NCI-H187 treated with DMSO at 0.1 percent for 48 hours (cell line): ENCODE measurements at places on chromosomes 3 and 15.

- DNase-seq = no peak
Observed at GRCh38 chr3:156478891-156479290, 76.0 kb downstream of the SSR3 start.

- no peak for DNase-seq
Observed at GRCh38 chr15:78438619-78439285, 736 bp downstream of the IREB2 start.

DNA sequence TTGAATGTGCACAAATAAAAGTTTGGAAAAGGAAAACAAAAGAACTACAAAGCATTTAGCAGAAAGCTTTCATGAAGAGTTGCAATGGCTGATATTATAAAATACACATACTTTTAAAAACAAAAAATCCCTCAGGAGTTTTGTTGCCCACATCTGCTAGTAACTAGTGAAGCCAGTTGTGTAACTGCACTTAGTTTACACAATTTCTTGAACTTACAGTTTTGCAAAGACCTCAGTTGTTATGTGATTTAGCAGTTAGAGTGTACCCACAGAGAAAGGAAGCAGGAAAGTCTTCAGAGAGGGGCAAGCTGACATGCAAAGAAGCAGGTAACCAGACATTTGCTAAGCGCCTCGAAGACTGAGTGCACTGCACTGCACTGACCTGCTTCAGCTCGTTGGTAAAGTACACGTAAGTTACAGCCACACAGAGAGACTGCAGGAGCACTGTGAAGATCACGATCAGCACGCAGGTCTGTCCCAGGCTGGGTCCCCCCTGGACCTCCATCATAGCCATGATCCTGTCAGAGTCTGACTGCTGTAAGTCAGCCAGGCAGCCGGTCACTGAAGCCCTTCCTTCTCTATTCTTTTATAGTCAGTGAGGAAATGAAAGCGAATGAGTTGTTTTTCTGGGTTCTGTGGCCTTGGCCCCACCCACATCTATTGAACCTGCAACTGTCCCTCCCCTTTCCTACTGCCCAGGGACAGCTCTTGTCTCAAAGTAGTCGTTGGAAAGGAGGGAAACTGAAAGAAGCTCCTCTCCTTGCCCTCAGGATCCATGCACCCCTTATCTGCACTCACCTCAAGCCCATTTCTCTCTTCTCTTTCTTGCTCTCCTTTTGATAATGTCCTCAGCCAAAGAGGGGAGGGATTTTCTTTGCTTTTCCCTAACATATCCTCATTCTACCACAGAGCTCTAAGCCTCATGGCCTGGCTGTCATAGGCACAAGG lies at the start of gene TNFSF10:
TSS of gene TNFSF10 (minus strand) at position 560 of the 948 bp plus-strand sequence. CDS start at position 514, 46 bp downstream.
- DNase-seq = no peak

- DNase-seq = no peak
Observed at GRCh38 chr15:34109797-34110663, 8.1 kb downstream of the PGBD4 start.

- no peak for DNase-seq
Observed at GRCh38 chr15:51088585-51088984, 6.1 kb downstream of the TNFAIP8L3 start.

DNA sequence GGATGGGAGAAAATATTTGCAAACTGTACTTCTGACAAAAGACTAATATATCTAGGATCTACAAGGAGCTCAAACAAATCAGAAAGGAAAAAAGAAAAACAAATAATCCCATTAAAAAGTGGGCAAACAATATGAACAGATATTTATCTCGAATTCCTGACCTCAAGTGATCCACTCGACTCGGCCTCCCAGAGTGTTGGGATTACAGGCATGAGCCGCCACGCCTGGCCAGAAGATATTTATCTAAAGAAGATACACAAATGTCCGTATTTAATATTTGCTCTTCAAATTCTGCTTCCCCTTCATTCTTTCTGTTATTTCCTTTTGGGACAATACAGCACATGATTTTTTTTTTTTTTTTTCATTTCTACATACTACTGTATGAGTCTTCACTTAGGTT lies 151.7 kb upstream of the GRM7 start:
- DNase-seq = no peak

GRCh38 chr3:128482666-128483656 lies 10.0 kb downstream of the GATA2 start:
- no peak for DNase-seq

GRCh38 chr3:125602752-125603649 lies 7.7 kb upstream of the OSBPL11 start:
- DNase-seq = no peak

DNA sequence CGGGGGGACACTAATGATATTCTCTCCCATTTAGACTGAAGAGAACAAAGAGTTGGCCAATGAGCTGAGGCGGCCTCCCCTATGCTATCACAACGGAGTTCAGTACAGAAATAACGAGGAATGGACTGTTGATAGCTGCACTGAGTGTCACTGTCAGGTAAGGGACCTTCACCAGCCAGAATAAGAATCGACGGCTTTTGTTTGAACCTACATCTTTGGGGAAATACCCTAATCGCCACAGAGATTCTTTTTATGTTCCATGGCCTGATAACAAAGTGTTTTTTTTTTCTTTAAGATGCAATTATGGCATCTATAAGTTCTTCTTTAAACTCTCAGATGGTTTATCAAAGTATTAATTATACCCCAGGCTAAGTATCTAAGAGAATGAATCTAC lies 3.4 kb downstream of the THBS1 start:
- DNase-seq = no peak

DNA sequence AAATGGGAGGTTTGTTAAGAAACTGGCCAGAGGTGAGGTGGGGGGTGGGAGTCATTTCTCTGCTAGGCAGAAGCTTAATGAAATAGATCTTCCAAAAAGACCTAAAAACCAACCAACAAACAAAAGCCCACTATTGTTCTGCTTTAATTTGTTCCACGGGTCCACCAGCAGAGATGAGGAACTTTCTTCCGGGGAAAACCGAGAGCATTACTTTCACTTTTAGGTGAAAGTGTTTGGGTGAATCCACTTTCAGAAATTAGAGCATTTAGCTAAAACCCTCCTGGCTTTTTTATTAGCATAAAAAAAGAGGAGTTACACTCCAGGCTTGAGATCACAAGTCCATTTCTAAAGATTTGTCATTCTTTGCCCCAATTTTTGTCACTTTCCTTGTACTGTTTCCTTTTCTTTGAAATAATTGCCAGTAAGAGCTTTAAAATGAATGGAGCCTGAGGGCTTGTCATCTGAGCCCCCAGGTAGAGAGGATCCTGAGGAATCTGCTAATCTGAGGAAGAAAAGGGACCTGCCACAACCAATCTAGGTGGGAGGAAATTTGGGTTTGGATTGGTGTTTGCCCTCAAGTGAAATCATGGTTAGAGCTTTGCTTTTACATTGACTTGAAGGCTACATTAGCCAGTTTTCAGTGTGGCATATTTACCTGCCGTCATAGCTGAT lies 667.6 kb downstream of the NAALADL2 start:
- no peak for DNase-seq

DNA sequence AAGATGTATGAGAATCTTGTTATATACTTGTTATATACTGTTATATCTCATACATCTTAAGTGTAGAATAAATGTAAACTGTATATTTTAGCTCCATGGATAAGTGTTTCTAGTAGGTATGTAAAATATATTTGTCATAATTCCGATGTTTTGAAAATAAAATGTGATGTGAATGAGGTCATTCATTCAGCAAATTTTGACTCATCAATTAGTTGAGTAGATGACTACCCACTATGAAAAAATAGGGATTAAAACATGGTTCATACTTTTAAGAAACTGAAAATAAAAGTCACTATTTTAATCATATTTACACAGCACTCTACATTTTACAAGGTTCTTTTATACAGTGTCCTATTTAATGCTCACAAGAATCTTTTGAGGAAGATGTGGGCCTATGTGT lies 28.4 kb upstream of the CNTN3 start:
- no peak for DNase-seq

- DNase-seq = no peak
Observed at GRCh38 chr3:194337965-194338753, 13.0 kb downstream of the CPN2 start.

- DNase-seq = no peak
Observed at GRCh38 chr3:147398813-147399534, 7.4 kb downstream of the ZIC4 start.

GRCh38 chr15:90219421-90220141 lies 14.2 kb downstream of the CIB1 start:
- no peak for DNase-seq

DNA sequence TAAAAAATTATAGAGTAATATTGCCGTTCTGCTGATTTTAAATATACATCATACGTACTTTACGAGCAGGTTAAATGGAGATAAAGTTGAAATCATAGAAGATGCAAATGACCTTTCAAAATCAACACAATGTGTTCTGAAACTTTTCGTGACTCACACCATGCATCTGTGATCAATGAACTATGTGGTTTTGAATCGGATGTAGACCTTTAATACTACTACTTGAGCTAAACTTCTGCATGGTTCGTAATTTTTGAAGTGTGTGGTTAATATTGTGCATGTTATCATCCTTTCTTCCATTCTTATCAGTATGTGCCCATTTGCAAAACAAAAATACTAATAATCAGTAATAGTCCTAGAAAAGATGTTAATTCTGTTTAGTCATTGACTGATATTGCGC lies 58.9 kb downstream of the GASK1A start:
- no peak for DNase-seq

DNA sequence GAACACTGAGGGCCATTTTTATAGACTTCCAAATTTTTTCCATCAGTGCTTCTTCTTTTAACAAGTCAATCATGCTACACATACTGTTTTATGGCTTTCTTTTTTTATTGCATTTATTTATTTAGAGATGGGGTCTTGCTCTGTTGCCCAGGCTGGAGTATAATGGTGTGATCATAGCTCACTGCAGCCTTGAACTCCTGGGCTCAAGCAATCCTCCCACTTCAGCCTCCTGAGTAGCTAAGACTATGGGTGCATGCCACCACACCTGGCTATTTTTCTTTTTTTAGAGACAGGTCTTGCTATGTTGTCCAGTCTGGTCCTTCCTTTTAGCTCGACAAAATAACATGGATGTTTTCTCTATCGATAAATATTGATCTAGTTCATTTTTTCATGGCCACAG lies 425.8 kb upstream of the WNT5A start:
- DNase-seq = no peak

- no peak for DNase-seq
Observed at GRCh38 chr3:183883291-183884096, 1.2 kb downstream of the PARL start.

GRCh38 chr3:132317229-132317948 lies at the start of gene ACP3:
TSS of gene ACP3 (plus strand) at chr3:132317407. CDS start at chr3:132317457, 50 bp downstream.
- DNase-seq = no peak

- no peak for DNase-seq
Observed at GRCh38 chr3:192130534-192131132, 596.7 kb downstream of the FGF12 start.

DNA sequence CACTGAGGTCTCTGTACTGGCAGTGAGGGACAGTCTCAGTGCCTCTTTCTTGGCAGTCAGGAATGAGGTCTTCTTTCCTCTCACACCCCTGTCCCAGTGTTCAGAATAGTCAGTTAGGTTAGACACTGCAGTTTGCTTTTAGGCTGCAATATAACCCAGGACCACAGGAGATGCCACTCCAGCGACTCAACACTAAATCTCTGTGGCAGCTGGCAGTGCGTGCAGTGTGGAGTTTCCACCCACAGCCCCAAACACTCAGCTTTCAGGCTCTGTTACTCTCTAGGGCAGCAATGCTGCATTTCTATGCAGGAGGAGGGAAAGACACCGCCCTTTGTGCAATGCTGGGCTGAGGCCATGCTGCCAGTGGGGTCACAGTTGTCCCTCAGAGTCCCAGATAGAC lies 150.2 kb upstream of the SUCLG2 start:
- DNase-seq = no peak

DNA sequence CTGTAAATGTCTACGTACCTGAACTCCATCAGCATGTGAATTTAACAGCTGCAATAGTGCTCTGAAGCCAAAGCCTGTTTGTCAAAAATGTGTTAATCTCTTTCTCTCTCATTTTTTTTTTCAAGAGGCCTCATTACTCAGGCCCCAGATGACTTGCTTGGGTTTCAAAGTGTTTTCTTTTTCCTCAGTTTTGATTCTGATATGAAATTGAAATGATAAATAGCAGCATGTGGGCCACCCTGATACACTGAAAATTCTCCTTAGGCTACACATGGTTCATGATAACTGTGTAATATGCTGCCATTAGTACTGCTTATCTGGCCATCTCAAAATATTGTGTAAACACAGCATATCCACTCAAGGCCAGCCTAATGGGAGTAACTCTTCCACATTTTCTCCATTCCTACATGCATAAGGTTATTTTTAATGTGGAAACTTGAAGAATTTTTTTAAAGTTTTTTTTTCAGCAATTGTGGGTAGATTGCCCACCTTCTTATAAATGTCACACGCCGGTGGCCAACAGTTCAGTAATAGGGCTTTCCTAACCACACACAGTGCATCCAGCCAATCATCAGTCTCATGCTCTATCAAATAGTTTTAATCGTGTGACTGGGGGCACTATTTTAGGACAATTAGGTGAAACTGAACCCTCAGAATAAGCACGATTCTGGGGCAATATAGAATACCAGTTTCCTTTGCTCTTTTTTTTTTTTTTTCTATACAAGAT lies 13.1 kb upstream of the DENND4A start:
- no peak for DNase-seq

DNA sequence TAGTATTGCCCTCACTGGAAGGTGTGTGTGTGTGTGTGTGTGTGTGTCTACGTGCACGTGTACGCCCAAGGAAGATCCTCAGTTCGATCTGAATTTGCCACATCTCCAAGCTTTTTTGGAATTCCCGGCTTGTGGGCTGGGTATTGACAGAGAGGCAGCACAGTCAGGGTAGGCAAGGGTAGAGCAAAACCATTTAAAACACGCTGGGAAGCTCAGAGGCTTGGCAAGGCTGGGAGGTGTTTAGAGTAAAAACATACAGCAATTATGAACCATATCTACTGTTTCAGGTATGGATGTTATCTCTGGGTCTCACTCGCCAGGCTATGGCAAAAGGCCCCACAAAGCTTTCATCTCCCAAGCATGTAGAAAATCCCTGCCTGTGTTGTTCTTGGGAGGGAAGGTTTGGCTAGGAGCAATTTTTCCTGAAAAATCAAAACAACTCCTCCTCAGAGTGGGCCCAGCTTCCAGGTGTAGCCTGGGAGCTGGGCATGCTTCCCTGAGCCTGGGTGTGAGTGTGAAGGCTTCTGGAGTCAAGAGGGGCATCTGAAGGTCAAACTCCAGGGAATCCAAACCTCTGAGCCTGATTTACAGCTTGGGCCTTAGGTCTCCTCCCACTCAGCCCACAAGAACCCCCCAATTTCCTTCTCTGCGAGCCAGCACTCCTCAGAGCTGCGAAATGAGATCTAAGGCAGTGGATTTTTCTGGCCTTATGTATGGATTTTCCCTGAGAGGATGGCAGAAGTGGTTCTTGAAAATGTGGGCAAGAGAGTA lies 244.8 kb upstream of the TPRG1 start:
- no peak for DNase-seq
